CD8-positive, alpha-beta memory T cell (primary cell): ENCODE measurements at places on chromosomes 1 and 21. TPM values are rescaled to one million over a fixed set of nuclear protein-coding genes. Genes with fewer than 3 reads are reported as not detected.
A peak's percentile ranks its signal among the peaks of the same experiment; 100 is the strongest.

GRCh38 chr1:156289857-156290256 lies 5.6 kb downstream of the GLMP start:
- DNase-seq: no peak

DNA sequence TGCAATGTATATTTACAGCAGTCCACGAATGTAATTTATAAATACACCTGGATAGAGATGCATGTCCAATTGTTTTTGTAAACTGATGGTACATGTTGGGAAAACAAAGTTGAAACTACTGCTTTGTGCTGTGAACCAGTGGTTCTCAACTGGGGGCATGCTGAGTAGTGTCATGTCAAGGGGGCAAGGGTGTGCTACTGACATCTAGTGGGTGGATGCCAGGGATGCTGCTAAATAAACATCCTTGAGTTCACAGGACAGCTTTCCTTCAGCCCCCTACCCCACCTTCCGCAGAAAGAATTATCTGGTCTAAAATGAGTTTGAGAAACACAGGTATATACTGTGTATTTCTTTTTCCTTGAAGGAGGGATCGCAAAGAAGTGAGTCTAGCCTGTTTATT lies 95.9 kb downstream of the RASAL2 start:
- DNase-seq: no peak

DNA sequence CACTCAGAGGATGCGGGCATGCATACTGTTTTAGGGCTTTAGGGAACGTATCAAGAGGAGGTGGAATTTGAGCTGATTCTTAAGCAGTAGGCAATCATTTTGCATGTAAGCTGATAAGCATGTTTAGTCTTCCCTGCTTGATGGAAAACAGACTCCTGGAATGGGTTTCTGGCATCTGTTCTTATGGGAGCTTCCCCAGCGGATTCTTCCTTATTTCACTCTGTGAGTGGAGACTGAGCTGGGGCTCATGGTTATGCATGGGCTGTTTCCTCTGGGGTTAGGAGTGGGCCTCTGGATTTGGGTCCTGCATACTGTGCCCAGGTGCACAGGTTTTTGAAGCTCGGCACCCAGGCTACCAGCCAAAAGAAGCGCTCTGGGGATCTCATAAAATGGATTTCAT lies 93.4 kb downstream of the DIRAS3 start:
- DNase-seq: no peak

- peak; percentile 17 for DNase-seq
Observed at GRCh38 chr1:212608959-212609700, 569 bp downstream of the ATF3 start.

DNA sequence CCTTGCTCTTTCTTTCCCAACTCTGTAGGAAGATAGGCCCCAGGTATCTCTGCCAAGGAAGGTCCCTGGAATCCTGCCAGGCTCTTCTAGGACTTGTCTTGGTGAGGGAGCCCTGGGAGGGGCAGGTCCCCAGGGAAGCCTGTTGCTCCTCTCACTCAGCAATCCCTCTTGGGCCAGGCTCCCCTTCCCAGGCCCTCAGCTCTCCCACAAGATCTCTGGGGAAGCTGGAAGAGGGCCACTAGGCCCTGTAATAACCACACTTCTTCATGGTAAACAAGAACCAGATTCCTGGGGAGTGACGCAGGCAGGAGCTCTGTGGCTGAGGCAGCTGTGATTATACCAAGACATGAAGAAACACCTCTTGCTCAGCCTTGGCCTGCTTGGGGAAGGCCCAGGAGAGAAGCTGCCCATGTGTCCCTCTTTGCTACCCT lies 9.9 kb upstream of the MAPKAPK2 start:
- DNase-seq: no peak

- no peak for DNase-seq
Observed at GRCh38 chr1:52603630-52604029, 1.5 kb downstream of the GPX7 start.

GRCh38 chr1:42815941-42816584 lies 859 bp upstream of the ERMAP start:
- no peak for DNase-seq

DNA sequence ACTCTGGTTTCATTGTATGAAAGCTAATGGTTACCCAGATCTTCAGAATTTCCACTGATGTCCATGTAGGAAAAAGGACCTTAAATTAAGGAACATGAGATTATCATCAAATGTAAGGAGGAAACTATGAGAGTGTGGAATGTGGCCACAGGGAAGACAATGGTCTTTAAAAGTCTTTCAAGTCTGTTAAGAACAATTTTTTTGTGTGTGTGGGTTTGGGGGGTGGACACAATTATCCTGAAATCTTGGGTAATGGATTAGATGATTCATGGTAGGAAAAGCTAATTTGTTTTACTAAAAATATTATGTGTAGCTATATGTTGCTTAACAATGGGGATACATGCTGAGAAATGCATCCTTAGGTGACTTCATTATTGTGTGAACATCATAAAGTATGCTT lies 72.9 kb downstream of the PLA2G4A start:
- DNase-seq: no peak

DNA sequence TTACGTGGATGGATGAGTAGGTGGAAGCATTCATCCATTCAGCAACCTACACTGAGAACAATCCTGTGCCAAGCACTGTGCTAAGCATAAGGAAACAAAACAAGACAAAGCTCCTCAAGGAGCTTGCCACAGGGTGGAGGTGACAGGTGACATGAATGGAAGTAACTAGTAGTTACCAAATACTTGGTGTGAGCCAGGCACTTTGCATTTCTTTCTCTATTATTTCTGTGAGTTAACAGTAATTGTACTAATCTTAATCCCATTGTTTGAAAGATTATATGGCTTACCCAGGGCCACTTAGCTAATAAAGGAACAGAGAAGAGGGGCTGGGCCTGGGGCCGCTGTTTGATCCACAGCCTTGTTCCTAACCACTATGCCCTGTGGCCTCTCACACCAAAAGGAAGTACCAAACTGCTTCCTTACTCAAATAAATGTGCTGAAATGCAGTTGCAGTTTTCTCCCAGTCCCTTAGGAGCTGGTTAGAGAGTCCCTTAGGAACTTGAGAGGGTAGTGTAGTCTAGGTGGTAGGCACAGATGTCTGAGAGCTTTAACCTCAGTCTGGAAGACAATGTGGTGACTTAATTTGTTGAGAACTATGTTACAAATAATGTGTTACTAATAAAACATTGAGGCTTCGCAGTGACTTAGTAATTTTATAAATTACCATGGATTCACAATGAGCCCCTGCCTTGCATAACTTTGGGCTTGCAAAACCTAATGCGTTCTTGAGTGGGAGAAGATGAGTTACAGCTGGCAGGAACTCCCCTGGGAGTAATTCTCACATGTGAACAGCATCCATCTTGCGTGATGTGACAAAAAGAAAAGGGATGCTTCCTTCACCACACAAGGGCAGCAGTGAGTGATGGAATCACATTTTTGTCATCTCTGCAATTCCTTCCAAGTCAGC lies 69.8 kb downstream of the MPZL1 start:
- DNase-seq: no peak

GRCh38 chr1:99994496-99994895 lies 24.7 kb downstream of the SLC35A3 start:
- no peak for DNase-seq

DNA sequence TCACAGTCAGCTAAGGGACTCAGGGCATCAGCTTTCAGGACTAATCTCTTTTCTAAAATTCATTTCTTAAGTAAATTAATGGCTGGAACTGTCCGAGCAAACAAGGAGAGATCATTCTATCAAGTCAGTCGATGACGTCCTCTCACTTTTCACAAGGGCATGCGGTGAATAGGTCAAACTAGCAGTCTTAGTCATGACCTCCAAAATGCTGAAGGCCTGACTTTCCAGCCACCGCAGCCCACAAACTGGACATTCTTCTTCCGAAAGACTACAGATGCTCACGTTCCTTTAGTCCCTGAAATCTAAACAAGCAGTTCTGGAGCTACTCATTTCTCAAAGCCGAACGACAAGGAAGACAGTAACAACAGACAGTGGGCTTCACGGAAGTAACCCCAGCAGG lies 127.9 kb downstream of the TIAM1 start:
- DNase-seq: no peak

DNA sequence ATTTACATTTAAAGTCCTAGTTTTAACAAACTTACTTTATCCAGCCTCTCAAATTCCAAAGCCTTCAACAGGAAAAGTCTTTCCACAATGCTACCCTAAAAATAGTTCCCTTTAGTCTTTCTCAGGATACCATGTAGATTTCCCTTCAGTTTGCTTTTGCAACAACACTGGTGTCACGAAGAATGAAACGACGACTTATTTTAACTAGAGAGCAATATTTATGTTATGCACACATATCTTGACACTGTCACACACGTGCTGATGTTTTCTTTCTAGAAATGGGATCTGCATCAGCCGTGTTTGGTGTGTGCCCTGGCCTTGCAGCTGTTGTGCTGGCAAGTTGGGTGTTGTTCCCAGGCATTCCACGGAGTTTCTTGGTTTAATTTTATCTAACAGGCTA lies 75.5 kb downstream of the SIPA1L2 start:
- no peak for DNase-seq

DNA sequence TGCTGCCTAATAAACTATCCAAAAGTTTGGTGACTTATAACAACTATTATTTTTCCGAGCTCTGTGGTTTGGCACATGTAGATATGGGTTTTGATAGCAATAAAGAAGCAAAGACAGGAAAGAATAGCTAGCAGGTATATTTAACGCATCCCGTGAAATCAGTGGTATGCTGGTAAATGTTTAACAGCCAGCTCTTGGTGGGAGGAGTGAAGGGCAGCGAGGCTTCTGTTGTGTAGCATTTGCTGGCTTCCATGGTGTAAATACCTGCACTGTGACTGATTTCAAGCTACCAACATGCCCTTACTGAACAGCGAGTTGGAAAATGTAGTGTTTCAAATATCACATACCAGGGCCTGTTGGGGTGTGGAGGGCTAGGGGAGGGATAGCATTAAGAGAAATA lies 291.0 kb downstream of the PRDM2 start:
- DNase-seq: no peak

DNA sequence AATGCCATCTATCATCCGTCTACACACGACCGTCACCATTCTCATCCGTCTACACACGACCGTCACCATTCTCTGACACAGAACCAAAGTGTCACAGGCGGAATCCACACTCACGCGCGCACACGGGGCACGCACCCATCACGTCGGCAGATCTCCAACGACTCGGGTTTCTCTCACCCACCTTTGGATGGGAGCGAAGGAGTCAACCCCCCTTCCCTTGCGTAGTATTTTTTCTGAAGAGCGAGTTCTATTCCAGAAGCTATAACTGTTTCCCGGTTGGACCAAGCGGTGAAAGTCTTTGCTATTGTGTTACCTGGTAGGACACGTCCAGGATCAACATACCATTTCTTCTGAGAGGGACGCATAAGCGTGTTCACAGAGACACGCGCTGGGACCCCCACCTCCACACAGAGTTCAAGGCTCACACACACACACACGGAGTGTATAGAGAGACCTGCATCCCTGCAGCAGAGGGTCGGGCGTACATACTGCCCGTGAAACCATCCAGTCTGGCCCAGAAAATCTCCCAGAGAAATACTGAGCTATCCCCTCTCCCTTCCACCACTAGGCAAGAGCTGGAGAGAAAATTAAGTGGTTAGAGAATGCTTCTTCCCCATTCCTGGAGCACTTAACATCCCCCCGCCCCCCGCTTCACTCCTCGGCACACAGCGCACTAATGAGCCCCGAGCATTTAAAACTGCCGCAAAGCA lies 741 bp downstream of the DUSP10 start:
- peak; percentile 26 for DNase-seq

GRCh38 chr1:26750428-26750827 lies 37.3 kb upstream of the PIGV start:
- DNase-seq: no peak

GRCh38 chr21:17270229-17270628 lies 242.6 kb upstream of the CXADR start:
- DNase-seq: no peak

DNA sequence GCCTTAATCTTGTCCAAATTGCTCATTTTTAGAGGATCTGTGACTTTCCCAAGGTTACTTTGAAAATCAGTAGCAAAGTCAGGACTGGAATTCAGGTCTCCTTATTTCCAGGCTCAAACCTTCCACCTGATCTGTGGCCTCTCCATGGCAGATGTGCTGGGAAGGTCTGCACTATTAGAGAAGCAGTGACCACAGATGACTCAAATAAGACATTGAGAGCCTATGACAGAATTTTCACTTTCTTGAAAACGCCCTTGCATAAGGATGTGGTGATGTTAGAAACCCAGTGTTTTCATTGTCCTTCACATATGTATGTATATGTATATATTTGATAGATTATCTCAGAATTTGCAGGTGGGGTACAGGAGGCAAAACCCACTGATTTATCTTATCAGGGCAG lies 45.3 kb downstream of the TTC39A start:
- no peak for DNase-seq

- no peak for DNase-seq
Observed at GRCh38 chr1:112358061-112358770, 37.8 kb upstream of the CTTNBP2NL start.

- DNase-seq: no peak
Observed at GRCh38 chr1:16117369-16117768, 38.5 kb downstream of the EPHA2 start.

- DNase-seq: no peak
Observed at GRCh38 chr1:28887835-28888682, 26.3 kb upstream of the EPB41 start.

LCE1F gene
- total RNA-seq: not detected

KRTAP13-2 gene
- total RNA-seq: not detected

PTGFR gene
- total RNA-seq: not detected

KRTAP19-3 gene
- total RNA-seq: not detected

PRKAA2 gene
- not detected for total RNA-seq

PAPPA2 gene
- 0.55 TPM for total RNA-seq

ZNF683 gene
- 2.4 TPM for total RNA-seq

GIPC2 gene
- 0.24 TPM for total RNA-seq

DDAH1 gene
- not detected for total RNA-seq

PIGV gene
- 23.6 TPM for total RNA-seq

HTR1D gene
- not detected for total RNA-seq

RHEX gene
- not detected for total RNA-seq

CFHR5 gene
- not detected for total RNA-seq

VAV3 gene
- 4.7 TPM for total RNA-seq

AQP10 gene
- not detected for total RNA-seq
